Activated T-cell treated with anti-CD3 and anti-CD28 coated beads, Interleukin-2, amount 50 U/mL, for 72 hours (primary cell): ENCODE measurements at places on chromosomes 13 and 19. TPM values are rescaled to one million over a fixed set of nuclear protein-coding genes. Genes with fewer than 3 reads are reported as not detected.

GRCh38 chr13:109974354-109974753 lies 188.0 kb upstream of the IRS2 start:
- H3K27me3 ChIP-seq = no peaks in the 10 kb centered on the region
- DNase-seq = no peak
- peaks cover 3% of the 10 kb centered on the region for H3K36me3 ChIP-seq
- H3K27ac ChIP-seq = no peak overlapping the region

The KISS1R gene
- 3.6 TPM for total RNA-seq

- H3K27ac ChIP-seq = peak overlapping the region; percentile 100
- H3K4me1 ChIP-seq = peaks cover 37% of the 10 kb centered on the region
- H3K27me3 ChIP-seq = no peaks in the 10 kb centered on the region
Measured at GRCh38 chr19:43595605-43595998, 332 bp downstream of the IRGQ start.

- peaks cover 1% of the 10 kb centered on the region for H3K36me3 ChIP-seq
- DNase-seq = no peak
- H3K4me1 ChIP-seq = peaks cover 13% of the 10 kb centered on the region
- H3K4me3 ChIP-seq = no peak overlapping the region
- peaks cover 38% of the 10 kb centered on the region for H3K27me3 ChIP-seq
Measured at GRCh38 chr13:30884543-30884942, 21.5 kb upstream of the MEDAG start.

- H3K4me3 ChIP-seq = no peak overlapping the region
- no peak for DNase-seq
- H3K36me3 ChIP-seq = no peaks in the 10 kb centered on the region
- no peaks in the 10 kb centered on the region for H3K27me3 ChIP-seq
- H3K4me1 ChIP-seq = no peaks in the 10 kb centered on the region
Measured at GRCh38 chr19:1805401-1806183, 6.5 kb downstream of the ATP8B3 start.

DNA sequence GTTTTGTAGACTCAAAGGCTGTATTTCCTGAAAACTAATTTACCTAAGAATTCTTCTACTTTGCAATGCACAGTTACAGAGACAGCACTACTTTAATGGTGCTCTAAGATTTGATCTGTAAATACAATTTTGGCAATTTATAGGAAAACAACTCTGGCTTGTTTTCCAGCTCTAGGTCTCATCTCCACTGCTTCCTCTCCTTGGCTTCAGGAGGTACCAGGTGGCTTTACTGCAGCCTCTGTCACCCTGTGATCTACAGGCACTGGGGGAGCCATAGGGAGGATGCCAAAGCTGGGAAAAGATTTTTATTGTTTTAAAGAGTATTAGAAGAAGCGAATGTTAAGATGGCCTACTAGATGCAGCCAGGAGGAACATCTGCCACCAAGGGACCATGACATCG lies 1563.6 kb downstream of the OLFM4 start:
- H3K27ac ChIP-seq = no peak overlapping the region
- no peaks in the 10 kb centered on the region for H3K36me3 ChIP-seq
- no peaks in the 10 kb centered on the region for H3K27me3 ChIP-seq
- H3K4me1 ChIP-seq = no peaks in the 10 kb centered on the region
- H3K4me3 ChIP-seq = no peak overlapping the region

DNA sequence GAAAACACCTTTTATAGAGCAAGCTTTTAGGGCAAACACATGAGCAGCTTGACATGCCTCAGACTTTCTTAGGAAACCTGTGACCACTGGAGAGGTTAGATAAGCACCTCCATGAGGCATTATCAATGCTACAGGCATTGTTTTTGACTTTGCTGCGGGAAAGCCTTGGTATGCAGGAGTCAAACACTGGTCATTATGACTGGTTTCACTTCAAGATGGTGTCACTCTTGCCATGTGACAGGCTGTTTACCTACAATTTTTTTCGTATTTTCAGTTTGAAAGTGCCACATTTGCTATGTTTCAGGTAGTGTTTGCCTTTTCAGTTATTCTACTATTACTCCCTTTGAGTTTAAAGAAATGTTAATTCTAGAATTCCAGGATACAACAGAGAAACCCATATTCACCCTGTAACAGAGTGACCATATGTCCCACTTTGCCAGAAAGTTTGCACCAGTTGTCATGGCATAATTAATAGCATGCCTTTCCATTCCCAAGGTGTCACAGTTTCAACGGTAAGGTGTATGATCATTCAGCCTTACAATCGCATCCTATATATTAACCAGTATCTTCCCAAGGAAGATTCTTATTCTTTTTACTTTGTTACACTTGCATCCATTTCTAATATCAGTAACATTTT lies 33.0 kb downstream of the USP12 start:
- no peak overlapping the region for H3K4me3 ChIP-seq
- peaks cover 64% of the 10 kb centered on the region for H3K4me1 ChIP-seq
- H3K27ac ChIP-seq = no peak overlapping the region
- no peak for DNase-seq
- H3K27me3 ChIP-seq = no peaks in the 10 kb centered on the region

DNA sequence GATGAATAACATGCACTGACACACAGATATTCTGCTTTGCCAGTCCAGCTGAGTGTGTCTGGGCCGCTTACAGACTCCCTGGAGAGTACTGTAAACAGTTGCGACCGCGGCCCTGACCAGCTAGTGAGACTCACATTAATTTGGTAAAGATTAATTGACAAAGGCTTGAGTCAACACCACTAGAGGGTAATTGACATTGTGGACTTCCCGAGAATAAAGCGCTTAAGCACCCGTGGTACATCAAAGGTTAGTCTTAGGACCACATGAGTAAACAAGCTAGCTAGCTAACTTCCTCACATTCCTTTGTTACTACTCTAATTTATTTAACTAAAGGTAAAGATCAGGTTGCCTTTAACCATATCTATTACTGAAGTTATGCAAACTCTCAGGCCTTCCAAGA lies 624.4 kb upstream of the ARGLU1 start:
- no peak overlapping the region for H3K4me3 ChIP-seq
- H3K36me3 ChIP-seq = no peaks in the 10 kb centered on the region
- no peaks in the 10 kb centered on the region for H3K4me1 ChIP-seq
- H3K27ac ChIP-seq = no peak overlapping the region
- H3K27me3 ChIP-seq = no peaks in the 10 kb centered on the region

DNA sequence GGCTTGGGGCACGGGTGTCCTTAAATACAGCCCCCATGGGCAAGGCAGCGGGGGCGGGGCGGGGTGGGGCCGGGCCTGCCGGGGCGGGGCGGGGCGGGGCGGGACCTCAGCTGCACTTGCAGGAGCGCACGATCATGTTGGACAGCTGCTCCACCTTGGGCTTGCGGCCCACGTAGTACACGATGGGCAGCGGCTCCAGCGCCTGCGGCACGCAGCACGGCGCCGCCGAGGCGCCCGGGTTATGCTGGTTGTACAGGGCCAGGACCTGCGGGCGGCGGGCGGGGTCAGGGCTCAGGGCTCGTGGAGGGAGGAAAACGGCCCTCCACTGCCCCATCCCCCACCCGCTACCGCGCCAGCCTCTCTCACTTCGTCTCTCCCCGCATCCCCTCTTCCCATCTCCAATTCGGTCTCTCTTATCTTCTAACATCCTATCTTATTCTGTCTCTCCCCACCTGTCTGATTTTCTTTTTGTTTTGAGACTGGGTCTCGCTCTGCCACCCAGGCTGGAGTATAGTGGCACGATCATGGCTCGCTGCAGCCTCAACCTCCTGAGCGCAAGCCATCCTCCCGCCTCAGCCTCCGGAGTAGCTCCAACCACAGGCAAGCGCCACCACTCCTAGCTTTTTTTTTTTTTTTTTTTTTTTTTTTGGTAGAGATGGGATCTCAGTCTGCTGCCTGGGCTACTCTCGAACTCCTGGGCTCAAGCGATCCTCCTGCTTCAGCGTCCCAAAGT lies 21.1 kb downstream of the CCDC97 start:
- H3K4me1 ChIP-seq = peaks cover 61% of the 10 kb centered on the region
- no peaks in the 10 kb centered on the region for H3K27me3 ChIP-seq
- H3K27ac ChIP-seq = no peak overlapping the region
- DNase-seq = no peak
- H3K36me3 ChIP-seq = peaks cover 25% of the 10 kb centered on the region

DNA sequence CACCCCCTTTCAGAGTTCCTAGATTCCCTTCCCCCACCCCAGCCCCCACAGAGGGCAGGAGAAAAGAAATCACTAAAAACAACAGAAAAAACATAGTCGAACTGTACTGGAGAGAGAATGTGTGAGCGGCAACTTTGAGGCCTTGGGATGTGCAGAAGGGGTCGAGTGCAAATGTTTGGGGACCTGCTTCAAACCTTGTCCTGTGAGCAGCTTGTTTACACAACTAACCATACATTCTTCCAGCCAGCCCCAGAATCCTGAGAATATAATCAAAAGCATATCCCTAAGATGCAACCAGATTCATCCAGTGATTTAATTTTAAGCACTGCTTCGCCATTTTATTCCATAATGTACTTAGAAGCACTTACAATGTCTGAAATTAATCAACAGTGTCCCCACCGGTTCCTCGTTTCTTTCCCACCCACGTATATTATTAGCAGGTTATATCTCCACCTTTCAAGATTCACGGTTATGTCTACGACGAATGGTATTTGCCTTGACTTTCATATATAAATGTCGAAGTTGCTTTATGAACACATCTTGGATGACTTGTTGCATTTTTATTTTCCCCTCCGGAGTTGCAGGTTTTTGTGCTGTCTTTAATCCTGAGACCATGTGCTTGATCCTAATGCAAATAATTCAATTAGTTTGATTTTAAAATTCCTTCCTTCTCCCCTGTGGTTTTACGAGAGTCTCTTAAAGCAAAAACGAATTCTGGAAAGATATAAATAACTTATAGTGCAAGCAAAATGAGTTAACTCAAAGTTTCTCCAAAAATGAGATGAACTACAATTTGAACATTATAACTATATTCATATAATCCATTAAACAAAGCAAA lies 107.6 kb downstream of the ZIC5 start:
- peaks cover 11% of the 10 kb centered on the region for H3K4me1 ChIP-seq
- no peak overlapping the region for H3K27ac ChIP-seq
- DNase-seq = no peak
- H3K36me3 ChIP-seq = no peaks in the 10 kb centered on the region
- no peak overlapping the region for H3K4me3 ChIP-seq
- peaks cover 28% of the 10 kb centered on the region for H3K27me3 ChIP-seq

The CACNG8 gene
- total RNA-seq = not detected

The ZNF85 gene
- total RNA-seq = 23.8 TPM

The ZNF460 gene
- total RNA-seq = 114 TPM

DNA sequence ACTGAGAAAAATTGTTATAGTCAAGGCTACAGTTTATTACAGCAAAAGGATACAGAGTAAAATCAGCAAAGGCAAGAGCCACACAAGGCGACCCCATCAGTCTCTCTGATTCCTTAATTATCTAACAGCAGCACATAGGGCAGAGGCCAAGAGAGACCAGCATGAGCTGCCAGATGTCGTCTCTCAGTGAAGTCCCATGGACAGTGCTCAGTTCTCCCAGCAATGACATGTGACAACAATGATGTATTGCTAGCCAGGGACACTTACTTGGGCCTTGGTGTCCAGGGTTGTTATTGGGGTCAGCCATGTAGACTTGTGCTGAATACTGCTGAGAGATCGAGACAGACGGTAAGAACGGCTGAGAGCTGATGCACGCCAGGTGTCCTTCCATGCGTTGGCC lies 22.3 kb downstream of the ZSWIM9 start:
- H3K27me3 ChIP-seq = no peaks in the 10 kb centered on the region
- H3K4me1 ChIP-seq = peaks cover 29% of the 10 kb centered on the region
- no peak for DNase-seq
- H3K36me3 ChIP-seq = peaks cover 6% of the 10 kb centered on the region

DNA sequence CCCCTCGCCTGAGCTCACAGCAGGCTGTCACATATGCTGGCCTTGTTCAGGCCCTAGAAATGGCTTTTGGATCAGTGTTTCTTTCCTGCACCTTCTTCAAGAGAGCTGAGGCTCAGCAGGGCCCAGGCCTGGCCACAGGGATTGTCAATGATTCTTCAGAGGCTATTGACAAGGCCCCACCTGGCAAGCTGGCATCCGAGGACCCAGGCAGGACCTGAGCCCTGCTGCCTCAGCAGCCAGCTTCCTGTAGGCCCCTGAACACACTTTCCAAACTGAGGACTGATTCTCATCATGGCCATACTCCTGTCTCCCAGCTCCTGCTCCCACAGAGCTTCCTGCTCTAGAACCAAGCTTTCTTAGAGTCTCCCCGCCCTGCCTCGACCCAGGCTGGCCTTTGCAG lies 136.8 kb downstream of the UQCRFS1 start:
- H3K4me3 ChIP-seq = no peak overlapping the region
- H3K4me1 ChIP-seq = no peaks in the 10 kb centered on the region
- H3K36me3 ChIP-seq = no peaks in the 10 kb centered on the region
- DNase-seq = no peak
- H3K27ac ChIP-seq = no peak overlapping the region
- H3K27me3 ChIP-seq = no peaks in the 10 kb centered on the region

- DNase-seq = peak; percentile 91
- peaks cover 23% of the 10 kb centered on the region for H3K4me1 ChIP-seq
- H3K4me3 ChIP-seq = peak overlapping the region; percentile 91
- H3K36me3 ChIP-seq = peaks cover 2% of the 10 kb centered on the region
- no peaks in the 10 kb centered on the region for H3K27me3 ChIP-seq
- H3K27ac ChIP-seq = peak overlapping the region; percentile 77
Measured at GRCh38 chr19:48837051-48837524, 797 bp upstream of the HSD17B14 start.

- no peaks in the 10 kb centered on the region for H3K36me3 ChIP-seq
- peaks cover 8% of the 10 kb centered on the region for H3K27me3 ChIP-seq
- H3K4me1 ChIP-seq = no peaks in the 10 kb centered on the region
- H3K27ac ChIP-seq = no peak overlapping the region
- DNase-seq = no peak
Measured at GRCh38 chr19:32168111-32168510, 177.3 kb upstream of the ZNF507 start.

The KCNJ14 gene
- 3.2 TPM for total RNA-seq
